Tracheal epithelial cell (primary cell): ENCODE measurements at places on chromosomes 1 and 21. TPM values are rescaled to one million over a fixed set of nuclear protein-coding genes. Genes with fewer than 3 reads are reported as not detected.

The OR2G6 gene
- not detected in 2 replicates for total RNA-seq

The S100A1 gene
- not detected in 2 replicates for total RNA-seq

The CDK18 gene
- total RNA-seq, result 6.0 and 19.5 TPM in 2 replicates

The NUAK2 gene
- 6.2 and 21.9 TPM in 2 replicates for total RNA-seq

The KCNE2 gene
- total RNA-seq, result not detected in 2 replicates
